ENCODE measurements at places on chromosomes 2 and 18. TPM values are rescaled to one million over a fixed set of nuclear protein-coding genes. Genes with fewer than 3 reads are reported as not detected.

Gene LINC00305
- total RNA-seq, result not detected

Gene ARHGAP15
- total RNA-seq, result 6.8 TPM

Gene C1QL2
- total RNA-seq, result not detected

Gene LONRF2
- 24.5 TPM for total RNA-seq

DNA sequence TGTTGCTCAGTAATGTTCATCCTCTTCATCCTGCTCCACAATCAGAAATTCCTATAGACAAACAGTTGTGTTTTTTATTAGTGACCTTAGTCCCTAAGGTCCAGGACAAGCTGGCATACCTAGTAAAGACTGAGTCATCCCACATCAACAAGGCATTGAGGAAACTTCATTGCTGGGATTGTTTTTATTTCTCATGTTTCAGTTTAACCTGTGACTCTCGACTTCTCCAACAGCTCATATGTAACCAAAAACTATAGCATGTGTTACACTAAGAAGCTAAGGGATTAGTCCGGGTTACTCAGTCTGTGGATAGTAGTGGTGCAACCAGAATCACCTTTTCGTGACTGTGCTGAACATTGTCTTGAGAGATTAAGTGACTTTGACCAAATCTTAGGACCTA lies 292.1 kb downstream of the RDH14 start:
- no peak for DNase-seq

GRCh38 chr2:136611451-136611850 lies 153.9 kb upstream of the THSD7B start:
- no peak for DNase-seq

DNA sequence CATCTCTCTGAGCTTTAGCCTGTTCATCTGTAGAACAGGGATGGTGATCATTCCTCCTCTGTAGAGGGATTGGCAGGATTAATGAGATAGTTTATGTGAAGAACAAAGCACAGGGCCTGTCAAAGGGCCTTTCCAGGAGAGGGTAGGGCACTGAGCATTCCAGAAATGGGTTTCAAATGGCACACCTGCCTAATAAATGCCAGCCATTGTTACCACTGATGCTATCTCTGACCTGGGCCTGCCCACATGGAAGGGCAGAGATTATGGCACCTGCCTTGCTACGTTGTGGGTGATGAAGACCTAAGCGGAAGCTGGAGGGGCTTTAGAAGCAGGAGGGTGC lies 31.0 kb upstream of the GMPPA start:
- DNase-seq, result no peak

Gene MOGAT1
- total RNA-seq, result 0.24 TPM

- DNase-seq, result no peak
Observed at GRCh38 chr18:10265560-10266333, 188.7 kb upstream of the APCDD1 start.

DNA sequence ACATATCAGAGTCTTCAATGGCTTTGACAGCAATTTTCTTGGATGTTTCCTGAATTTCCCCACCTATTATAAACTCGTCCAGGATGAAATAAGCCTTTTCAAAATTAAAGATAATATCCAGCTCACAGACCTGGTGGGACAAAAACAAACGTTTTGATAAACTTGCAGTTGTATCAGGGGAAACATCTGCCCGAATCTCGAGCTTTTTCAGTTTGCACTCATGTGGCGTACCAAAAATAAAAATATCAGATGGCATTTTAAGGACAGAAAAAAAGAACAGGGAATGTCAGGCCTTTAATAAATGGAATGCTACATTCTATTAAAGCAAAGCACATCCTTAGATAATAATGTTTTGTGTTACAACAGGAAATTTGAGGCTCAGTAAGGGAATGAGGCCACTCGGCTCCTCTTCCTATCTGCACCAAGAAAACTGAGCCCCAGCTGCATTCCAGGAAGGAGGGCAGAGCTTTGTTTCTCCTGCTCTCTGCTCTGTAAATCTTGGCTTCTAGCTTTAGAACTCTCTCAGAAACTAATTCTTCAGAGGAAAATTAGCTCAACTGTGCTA lies 72.1 kb downstream of the AP1S3 start:
- no peak for DNase-seq

- no peak for DNase-seq
Observed at GRCh38 chr2:238420442-238420841, 6.3 kb upstream of the ASB1 start.

Gene RAB6C
- not detected for total RNA-seq

Gene ASB18
- 44.4 TPM for total RNA-seq

DNA sequence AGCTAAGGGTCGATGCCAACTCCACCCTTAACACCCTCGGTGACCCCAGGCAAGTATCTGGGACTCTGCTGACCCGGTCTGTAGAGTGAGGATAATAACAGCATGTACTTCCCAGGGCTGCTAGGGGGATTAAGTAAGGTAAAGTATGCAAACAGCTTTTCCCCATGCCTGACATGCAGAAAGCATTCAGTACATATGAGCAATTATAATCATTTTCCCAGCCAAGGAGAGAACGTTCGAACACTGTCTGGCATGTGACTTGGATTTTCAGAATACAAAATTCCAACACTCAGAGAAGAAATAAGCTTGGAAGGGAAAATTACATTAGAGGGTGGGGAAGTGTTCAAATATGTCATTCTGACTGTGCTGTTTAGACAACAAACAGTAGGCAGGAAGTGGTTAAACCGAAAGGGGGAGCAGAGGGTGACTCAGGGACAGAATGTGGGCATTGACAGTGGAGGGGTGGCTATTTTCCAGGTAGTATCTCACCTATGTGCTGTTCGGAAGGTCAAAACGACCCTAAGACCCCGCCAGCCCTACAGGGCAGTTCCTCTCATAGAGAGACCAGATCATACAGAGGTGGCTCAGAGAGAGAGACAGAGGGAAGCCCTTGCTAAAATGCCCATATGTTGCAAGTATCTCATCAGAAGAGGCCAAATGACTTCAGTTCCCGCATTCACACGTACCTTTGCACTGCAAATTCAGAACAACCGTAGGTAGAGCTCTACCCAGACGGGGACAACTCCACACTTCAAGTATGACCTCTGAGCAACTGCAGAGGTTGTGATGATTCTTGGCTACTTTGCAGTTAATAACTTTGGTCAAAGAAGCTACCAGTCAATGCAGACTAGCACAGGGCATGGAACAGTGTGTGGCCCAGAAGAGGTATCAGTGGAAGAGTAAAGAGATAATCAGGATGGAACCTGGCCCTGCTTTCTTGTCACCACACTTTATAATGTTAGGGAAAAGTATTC lies 14.8 kb downstream of the ASPRV1 start:
- DNase-seq, result no peak

GRCh38 chr2:110832740-110833139 lies 100.4 kb downstream of the ACOXL start:
- DNase-seq, result no peak

DNA sequence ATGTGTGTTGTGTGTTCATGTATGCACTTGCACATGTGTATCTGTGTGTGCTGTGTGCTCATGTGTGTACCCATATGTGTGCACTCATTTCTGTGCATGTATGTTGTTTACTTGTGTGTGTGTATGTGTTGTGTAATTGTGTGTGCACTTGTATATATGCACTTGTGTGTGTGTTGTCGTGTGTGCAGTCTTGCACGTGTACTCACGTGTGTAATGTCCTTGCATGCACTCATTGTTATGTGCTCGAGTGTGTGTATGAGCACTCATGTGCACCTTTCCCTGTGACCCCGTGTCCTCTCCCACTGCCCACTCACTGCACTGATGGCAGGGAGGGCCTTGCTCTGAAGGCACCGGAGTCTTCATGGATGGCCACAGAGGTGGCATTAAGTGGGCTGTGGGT lies 92.0 kb downstream of the SMIM21 start:
- DNase-seq, result no peak

GRCh38 chr2:146532509-146533147 lies 1312.2 kb upstream of the ACVR2A start:
- no peak for DNase-seq

GRCh38 chr2:203583084-203583695 lies 48.1 kb upstream of the RAPH1 start:
- DNase-seq, result no peak

- no peak for DNase-seq
Observed at GRCh38 chr2:28248511-28248910, 144.1 kb upstream of the FOSL2 start.

GRCh38 chr2:191522478-191523120 lies 155.3 kb upstream of the NABP1 start:
- no peak for DNase-seq

DNA sequence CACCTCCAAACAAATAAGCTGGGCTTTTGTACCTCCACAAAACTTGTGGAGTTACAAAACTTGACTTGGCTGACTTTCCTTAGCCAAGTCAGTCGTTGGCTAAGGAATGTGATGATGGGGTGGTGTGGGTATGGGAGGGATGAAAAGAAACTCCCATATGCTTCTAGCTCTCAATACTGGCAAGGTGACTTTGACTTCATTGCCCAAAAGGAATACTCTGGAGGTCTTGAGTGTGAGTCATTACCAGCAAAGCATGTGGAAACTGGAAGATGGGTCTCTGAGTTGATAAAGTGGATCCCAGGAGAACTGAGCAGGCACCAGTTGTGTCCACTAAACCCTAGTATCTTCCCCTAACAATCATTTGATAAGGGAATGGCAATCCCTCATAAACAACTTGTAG lies 226.7 kb downstream of the GULP1 start:
- no peak for DNase-seq

DNA sequence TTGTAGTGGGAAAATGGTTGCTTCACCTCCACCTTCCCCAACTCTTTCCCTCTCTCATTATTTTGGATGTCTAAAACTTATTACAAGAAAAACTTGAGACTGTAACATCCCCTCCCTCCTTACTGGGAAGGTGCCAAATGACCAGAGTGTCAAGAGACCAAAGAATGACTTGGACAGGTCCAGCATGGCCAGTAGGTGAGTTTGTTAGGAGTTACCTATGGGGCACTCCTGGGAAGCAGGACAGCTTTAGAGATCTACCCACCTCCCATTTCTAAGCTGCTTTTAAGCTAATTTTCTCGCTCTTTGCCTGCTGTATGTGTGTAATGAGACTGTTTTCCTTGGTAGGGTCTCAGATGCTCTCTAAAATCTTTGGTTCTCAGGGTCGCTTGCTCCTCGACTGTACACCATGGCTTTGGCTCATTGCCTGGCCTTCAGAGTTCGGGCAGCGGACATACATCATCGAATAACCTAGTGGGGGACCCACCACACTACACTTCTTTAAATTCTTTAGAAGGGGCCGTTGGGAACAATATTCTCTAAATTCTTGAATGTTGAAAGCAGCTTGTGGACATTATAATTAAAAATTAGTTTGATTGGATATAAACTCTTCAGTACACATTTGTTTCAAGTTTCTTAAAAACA lies 45.2 kb downstream of the SLC30A6 start:
- DNase-seq, result no peak

- DNase-seq, result no peak
Observed at GRCh38 chr2:160742667-160743066, 249.1 kb upstream of the RBMS1 start.

- DNase-seq, result no peak
Observed at GRCh38 chr2:108316461-108317258, 28.0 kb downstream of the SULT1C2 start.

- no peak for DNase-seq
Observed at GRCh38 chr2:182456784-182457183, 29.9 kb upstream of the PDE1A start.

Gene POTEI
- total RNA-seq, result not detected

- no peak for DNase-seq
Observed at GRCh38 chr2:47190188-47190881, 35.2 kb upstream of the STPG4 start.

DNA sequence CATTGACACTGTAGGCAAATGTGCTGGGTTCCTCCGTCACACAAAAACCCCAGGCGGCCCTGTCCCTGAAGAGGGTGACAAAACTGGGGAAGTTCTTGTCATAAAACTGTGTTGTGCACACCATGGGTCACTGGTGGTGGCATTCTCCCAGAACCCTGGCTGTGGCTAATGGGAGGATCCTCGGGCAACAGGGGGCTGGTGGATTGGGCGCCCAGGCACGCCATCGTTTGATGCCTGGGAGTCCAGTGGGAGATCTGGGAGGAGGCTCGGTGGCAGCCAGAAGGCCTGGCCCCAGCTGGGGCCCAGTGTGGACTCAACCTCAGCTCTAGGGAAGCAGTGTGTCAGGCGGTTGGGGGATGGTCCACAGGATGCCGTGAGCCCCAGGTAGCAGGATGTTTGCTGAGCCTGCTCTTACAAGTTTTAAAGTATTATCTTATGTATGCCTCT lies 140.7 kb downstream of the ACOXL start:
- DNase-seq, result no peak

DNA sequence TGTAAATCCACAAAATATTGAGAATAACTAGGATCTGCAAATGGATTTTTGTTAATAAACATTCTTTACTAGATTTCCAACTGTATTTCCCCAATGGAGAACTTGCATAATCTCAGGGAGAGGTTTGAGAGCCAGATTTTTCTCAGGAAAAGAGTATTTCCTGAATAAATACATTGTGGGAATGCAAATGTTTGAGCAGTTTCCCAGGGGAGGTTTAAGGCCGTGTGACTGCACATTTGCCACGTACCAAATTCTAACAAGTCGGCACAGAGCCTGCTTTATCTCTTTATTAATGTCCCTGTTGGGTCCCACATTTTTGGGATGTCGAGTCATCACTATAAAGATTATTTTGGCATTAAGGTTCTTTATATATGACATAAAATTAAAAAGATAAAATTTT lies 27.0 kb downstream of the TFPI start:
- no peak for DNase-seq

- no peak for DNase-seq
Observed at GRCh38 chr2:95158441-95158840, 1.2 kb downstream of the ZNF514 start.

Gene ATP6V1B1
- 0.43 TPM for total RNA-seq

Gene YES1
- total RNA-seq, result 26.2 TPM

Gene AGXT
- total RNA-seq, result not detected

Gene CD8B2
- not detected for total RNA-seq

GRCh38 chr2:51301381-51301780 lies 269.4 kb upstream of the NRXN1 start:
- DNase-seq, result no peak

DNA sequence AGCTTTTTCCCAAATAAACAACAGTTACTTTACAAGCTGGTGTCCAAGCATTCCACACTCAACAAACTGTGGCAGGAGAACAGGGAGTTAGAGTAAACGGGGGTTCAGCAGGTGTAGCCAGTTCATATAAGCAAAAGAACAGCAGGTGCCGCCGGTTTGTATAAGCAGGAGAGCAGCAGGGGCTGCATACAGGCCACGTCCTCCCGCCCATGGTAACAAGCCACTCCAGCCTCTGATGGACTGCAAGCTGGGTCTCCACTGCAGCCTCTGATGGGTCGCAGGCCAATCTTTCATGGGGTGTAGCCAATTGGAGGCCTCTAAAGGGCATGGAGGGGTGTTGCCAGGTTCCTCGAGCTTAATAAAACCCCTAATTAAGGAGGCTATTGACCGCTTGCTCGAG lies 189.3 kb downstream of the ANKRD30B start:
- DNase-seq, result no peak

GRCh38 chr18:12745095-12745795 lies 42.4 kb downstream of the PSMG2 start:
- no peak for DNase-seq

GRCh38 chr2:198595721-198596120 lies 791.3 kb downstream of the PLCL1 start:
- no peak for DNase-seq

Gene C2orf78
- total RNA-seq, result not detected

Gene DSG4
- not detected for total RNA-seq

Measured in cardiac septum (tissue), 1 donor.